AG20443 (cell line): ENCODE measurements at places on chromosomes 16 and 17.
A peak's percentile ranks its signal among the peaks of the same experiment; 100 is the strongest.

DNA sequence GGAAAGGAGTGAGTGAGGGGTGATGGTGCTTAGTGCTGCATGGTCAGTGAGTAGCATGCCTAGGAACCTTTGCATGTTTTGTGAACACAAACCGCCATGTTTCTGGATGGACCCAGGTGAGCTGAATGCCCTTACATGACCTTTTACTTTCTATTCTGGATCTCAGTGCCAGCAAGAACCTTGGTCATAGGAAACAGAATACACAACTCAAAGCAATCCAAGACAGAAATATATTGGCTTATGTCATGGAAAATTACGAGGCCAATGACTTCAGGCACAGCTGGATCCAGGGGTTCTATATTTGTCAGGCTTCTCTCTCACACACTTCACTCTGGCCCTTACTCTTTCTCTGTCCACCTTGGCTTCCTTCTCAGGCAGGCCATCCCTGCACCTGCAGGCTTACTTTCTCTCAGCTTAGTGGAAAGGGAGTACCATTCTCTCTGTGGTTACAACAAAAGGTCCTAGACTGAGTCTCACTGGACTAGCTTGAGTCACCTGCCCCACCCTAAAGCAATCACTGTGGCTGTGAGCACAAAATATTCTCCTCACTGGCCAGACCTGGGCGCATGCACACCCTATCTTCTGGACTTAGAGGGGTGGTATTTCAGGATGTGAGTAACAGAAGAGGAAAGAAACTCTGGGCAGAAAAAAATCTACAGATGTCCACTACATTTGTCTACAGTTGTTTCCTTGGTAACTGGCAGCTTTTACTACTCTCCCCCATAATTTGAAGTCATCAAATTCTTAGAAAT lies 20.4 kb upstream of the CPNE2 start:
- DNase-seq = peak; percentile 53

- no peak for DNase-seq
Observed at GRCh38 chr17:49288388-49288787, 57.8 kb upstream of the PHOSPHO1 start.

DNA sequence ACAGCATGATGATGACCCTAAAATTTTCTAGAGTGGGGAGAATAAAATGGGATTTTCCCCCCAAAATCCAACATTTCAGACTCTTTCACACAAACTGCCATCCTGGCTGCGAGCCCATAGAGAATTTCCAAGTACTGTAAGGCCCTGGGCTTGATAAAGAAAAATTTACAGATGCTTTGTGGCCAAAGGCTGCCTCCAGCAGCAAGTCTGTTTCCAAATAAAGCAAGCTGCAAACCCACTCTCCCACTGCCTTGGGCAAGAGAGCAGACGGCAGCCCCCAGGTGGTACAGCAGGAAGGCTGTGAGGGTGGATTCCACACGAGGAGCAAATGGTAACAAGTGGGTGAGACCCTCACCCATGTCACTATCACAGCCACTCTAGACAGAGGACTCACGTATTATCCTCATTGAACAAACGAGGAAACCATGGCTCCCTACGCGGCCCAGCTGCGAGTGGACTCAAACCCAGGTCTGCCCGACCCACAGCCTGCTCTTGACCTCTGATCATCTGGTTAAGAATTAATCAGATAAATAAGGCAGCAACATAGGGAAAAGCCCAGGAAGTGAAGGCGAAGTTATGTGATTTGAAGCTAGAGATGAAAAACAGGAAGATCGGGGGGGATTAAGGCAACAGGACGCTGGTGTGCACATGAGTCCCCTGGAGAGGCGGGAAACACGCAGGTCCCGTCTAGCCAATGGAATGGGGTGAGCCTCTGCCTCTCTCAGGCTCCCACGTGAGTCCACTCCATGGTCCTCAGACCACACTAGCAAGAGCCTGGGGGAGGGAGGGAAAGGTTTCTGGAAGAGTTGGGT lies 37.4 kb downstream of the AXIN2 start:
- no peak for DNase-seq

- DNase-seq = no peak
Observed at GRCh38 chr17:77311371-77311981, 170.7 kb downstream of the SEC14L1 start.

DNA sequence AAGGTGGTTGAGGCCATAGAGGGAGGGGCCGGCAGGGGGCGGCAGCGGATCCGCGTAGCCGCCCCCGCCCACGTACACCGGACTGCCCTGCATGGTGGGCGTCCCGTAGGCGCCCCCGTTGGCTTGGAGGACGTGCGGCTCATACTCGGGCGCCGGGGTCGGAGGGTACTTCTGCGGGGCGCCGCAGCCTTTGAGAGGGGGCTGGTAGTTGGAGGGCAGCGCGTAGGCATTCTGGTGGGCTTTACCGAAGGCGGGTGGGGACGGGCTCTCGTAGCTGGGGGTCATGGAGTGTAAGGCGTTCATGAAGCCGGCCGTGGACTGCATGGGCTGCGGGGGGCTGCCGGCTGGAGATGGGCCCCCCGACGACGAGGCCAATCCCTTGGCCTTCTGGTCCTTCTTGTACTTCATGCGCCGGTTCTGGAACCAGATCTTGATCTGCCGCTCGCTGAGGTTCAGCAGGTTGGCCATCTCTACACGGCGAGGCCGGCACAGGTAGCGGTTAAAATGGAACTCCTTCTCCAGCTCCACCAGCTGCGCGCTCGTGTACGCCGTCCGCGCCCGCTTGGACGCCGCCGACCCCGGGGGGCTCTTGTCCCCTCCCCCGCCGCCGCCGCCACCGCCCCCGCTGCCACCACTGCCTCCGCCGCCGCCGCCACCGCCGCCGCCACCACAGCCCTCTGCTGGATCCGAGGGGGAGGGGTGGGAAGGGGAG lies 5.7 kb upstream of the HOXB2 start:
- DNase-seq = no peak

DNA sequence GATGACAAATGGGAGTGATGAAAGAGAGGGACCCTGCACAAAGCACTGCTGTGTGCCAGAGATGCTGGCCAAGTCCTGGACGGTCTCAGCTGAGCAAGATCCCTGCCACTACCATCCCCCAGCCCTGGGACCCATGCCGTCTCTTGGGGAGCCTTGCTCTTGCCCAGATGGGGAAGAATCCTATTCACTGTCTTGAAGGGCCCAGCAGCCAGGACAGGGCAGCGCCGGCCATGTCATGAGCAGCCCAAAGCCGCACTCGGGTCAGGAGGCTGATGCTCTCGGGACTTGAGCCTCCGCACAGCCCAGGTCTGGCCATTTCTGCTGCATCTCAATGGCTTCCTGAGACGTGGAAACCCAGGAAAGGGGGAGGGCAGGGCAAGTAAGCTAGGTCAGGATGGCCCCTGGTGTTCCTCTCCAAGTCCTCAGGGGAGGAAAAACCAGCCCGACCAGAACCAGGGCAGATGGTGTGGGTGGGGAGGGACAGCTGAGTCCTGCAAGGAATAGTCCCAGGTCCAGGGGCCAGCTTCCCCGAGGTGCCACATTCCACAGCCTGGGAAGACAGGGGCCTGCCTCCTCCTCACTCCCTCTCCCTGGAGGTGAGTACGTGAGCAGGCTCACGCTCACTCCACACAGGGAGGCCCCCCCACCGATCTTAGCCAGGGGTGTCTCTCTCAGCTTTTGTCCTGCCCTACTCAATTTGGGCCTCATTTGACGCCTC lies 7.8 kb upstream of the KRT19 start:
- DNase-seq = no peak

DNA sequence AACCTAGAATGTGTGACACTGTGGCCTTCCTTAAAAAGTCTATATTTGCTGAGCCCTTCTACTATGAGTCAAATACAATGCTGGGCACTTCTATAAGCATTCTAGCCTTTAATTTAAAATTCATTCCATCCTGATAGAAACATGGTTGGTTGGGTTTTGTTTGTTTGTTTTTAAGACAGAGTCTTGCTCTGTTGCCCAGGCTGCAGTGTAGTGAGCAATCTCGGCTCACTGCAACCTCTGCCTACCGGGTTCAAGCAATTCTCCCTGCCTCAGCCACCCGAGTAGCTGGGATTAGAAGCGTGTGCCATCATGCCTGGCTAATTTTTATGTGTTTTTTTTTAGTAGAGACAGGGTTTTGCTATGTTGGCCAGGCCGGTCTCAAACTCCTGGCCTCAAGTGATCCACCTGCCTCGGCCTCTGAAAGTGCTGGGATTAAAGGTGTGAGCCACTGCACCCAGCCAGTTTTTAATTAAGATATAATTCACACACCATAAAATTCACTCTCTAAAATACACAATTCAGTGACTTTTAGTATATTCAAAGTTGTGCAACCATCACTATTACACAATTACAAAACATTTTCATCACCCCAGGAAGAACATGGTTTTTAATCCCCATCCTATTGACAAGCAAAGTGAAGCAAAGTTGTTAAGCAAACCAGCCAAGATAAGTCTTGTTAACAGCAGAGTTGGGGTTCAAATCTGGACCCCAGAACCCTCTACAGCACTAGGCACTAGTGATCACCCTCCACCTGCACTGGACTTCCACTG lies 42.8 kb downstream of the CMTM4 start:
- no peak for DNase-seq

- DNase-seq = peak; percentile 60
Observed at GRCh38 chr17:81832608-81833159, 407 bp downstream of the MCRIP1 start.

- DNase-seq = peak; percentile 51
Observed at GRCh38 chr16:31201582-31202413, 762 bp downstream of the PYCARD start.

DNA sequence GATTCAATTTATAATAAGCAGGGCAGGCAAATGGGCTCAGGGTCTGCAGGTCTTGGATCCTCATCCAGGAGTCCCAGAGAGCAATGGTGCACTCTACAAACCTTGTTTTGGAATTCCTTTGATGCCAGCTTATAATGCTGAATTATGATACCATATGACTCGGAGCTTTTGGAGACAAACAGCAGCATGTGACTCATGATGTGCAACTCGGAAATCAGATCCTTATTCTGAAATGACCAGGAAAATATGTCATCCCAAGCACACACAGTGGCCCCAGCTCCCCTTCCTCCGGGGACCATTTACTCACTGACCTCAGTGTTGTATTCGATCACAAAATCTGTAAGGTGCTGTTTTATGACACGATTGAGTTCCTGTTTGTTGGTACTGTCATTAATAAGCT lies 20.2 kb upstream of the UMOD start:
- no peak for DNase-seq

- DNase-seq = no peak
Observed at GRCh38 chr17:15106540-15106939, 158.6 kb downstream of the PMP22 start.

- DNase-seq = no peak
Observed at GRCh38 chr16:4928227-4928626, 8.7 kb downstream of the PPL start.

GRCh38 chr17:29346462-29346861 lies 43.7 kb upstream of the TAOK1 start:
- DNase-seq = no peak

DNA sequence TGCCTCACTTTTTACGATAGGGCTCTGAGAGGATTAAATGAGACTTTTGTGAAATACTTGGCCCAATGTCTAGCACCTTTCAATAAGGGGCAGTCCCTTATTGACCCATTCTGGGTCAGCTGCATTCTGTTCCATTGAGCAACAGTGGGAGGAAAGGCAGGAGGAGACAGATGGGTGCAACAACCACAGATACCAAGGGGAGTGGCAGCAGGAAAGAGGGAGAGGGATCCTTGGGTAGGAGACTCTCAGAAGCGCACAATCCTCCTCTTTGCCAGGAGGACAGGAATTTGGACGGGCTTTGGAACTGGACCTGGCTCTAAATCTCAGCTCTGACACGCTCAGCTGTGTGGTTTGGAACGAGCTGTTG lies 3.5 kb downstream of the PIPOX start:
- DNase-seq = no peak

- no peak for DNase-seq
Observed at GRCh38 chr17:76685366-76685765, 25.4 kb downstream of the MXRA7 start.

- no peak for DNase-seq
Observed at GRCh38 chr16:84905965-84906460, 86.2 kb downstream of the CRISPLD2 start.

- DNase-seq = no peak
Observed at GRCh38 chr17:68501074-68501473, 11.2 kb upstream of the PRKAR1A start.

DNA sequence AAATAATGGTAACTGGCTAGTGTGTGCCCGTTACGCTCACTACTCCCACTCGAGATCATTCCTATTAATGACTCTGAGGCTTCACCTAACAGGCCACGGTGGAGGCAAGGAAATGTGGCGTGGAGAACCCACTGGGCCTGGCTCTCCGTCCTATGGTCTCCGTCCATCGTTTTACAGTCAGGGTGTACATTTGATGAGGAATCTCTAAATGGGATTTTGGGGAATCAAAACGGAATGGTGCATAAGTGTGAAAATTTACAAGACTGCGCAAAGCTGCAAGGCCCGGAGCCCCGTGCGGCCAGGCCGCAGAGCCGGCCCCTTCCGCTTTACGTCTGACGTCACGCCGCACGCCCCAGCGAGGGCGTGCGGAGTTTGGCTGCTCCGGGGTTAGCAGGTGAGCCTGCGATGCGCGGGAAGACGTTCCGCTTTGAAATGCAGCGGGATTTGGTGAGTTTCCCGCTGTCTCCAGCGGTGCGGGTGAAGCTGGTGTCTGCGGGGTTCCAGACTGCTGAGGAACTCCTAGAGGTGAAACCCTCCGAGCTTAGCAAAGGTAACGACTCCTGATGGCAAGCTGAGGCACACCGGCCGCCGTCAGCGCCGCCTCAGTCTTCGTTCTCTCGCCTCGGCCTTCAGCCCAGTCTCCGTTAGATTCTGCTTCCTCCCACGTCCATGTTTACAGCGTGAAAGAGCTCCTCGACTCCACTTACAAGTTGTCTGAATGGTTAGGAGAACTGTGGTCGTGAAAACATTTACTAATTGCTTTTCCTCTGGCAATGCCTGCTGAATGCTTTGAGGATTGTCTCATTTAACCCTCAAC lies at the start of gene RAD51C:
RAD51C (plus strand) TSS at position 364 of the 817 bp plus-strand sequence; CDS start at position 406, 42 bp downstream.
- DNase-seq = peak; percentile 97

DNA sequence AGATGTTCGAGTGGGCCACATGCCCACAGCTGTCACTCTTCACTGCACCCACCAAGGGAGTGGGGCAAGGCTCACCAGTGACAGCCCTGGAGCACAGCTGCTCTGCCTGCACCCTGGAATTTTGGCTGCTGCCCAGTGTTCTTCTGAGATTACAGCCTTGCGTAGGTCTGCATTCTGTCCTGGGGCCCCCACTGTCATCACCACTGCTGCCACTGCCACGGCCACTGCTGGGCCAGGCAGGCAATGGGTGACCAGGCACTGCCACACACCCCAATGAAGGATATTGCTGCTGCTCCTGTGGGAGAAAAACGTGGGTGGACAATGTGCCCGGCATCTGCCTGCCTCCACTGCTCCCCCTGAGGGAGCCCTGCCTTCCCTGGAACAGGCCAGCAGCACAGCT lies 1717.0 kb downstream of the TP53TG3F start:
- DNase-seq = no peak

GRCh38 chr16:81491541-81492188 lies 47.1 kb downstream of the CMIP start:
- peak; percentile 58 for DNase-seq

DNA sequence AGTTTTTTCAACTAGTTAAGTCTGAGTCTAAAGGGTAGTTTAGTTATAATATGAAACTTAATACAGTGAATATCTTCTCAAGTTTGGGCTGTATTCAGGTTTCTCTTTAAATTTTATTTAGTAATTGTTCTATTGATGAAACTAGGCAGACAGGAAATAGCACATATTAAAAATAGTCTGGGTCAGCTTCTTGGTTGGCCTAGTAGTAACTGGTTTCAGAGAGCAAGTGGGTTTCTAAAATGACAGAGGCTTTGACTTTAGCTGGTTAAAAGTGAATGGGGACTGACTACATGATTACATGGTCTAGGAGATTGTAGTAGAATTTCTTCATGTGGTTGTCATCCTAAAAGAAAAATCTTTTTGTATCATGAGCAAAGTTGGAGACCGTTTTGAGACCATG lies 46.8 kb downstream of the OMG start:
- DNase-seq = no peak

- DNase-seq = no peak
Observed at GRCh38 chr17:67574658-67575293, 143.0 kb upstream of the NOL11 start.
